RPMI8226 (cell line): ENCODE measurements at places on chromosomes 5 and 9.
A peak's percentile ranks its signal among the peaks of the same experiment; 100 is the strongest.

GRCh38 chr9:130845901-130846481, 10.9 kb downstream of the ABL1 start:
- no peak for DNase-seq

GRCh38 chr5:162484986-162485385, 417.4 kb downstream of the GABRG2 start:
- no peak for DNase-seq

GRCh38 chr5:33257807-33258429, 182.8 kb upstream of the TARS1 start:
- no peak for DNase-seq

DNA sequence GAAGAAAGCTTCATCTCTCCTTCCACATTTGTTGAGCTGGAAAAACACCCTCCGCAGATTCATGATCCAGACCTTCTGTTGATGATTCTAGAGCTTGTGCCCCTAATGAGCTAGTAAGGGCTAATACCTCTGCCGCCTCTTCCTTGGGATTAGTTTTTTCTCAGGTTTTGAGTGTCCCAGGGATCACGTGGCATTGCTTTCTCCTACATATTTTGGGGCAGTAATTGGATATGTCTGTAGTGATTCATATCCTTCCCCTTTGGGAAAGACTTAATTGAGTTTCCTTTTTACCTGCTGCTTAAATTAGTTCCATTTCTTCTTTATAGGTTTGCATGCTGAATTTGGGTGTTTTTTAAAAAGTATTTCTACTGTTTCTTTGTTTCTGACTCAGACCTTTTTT, 143.9 kb downstream of the GOLPH3 start:
- no peak for DNase-seq

DNA sequence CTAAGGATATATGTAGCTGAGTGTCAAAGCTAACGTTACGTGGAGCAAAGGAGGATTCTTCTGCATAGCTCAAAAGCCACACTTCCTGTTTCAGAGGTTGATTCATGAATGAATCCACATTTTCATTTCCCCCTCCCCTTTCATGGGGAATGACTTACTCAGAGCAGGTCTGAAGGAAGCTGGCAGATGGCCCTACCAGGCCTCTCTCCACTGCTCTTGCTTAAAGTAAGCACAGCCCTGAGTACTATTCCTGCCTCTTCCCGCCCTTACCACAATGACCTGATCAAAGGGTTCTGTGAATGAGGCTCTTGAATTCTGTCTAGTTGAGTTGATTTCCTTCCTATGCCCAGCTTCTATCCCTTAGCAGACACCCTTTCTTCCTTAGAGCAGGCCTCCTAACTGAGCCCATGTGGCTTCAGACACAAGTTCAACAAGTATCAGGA, 6.3 kb downstream of the IGIP start:
- no peak for DNase-seq

- peak; percentile 61 for DNase-seq
These were observed 4.3 kb downstream of the KCNT1 start for GRCh38 chr9:135706288-135706687.

GRCh38 chr5:141409598-141410306, 1.9 kb downstream of the PCDHGB6 start:
- no peak for DNase-seq

DNA sequence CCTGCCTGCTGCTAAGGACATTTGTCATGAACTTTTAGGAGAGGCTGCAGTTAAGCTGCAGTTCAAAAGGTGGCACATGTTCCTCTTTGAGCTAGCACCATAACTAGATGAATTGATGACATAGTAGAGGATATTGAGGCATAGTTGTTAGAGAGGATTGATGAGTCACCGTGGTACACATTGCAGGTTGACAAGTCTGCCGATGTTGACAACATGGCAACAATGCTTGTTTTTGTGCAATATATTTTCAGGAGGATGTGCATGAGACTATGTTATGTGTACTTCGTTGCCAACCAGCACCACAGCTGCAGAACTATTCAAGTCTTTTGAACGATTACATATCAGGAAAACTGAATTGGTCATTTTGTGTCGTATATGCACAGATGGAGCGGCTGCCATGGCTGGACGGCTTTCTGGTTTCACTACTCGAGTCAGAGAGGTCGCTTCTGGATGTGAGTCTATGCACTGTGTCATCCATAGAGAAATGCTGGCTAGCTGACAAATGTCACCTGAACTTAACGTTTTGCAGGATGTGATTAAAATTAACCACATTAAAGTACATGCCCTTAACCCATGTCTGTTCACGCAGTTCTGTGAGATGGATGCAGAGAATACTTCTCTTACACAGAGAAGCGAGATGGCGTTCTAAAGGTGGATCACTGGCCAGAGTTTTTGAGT, 24.2 kb downstream of the ANP32B start:
- DNase-seq: no peak

DNA sequence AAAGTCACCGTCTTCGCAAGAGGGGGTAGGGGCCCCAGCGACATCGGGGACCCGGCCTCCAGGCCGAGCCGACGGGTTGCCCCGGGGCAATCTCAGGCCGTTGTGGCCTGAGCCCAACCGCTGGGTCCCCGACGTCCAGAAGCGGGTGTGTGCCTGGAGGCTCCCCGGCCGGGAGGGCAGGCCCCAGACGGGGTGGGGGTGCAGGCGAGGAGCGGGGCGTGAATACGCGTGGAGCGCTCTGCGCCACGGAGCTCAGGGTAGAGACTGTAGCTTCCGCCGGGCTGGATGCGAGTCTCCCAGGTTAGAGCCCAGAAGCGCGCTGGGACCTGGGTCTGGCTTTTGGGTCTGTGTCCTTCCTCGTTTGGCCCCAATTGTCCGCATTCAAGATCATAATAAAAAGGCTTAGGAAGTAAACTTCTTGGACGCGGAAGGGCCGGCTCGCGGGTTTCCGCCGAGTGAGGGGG, 3.5 kb downstream of the BARX1 start:
- DNase-seq: no peak

GRCh38 chr5:4553130-4553529, 587.0 kb upstream of the ADAMTS16 start:
- no peak for DNase-seq
